Activated CD8-positive, alpha-beta T cell treated with anti-CD3 and anti-CD28 coated beads for 36 hours (primary cell): ENCODE measurements at places on chromosomes 5 and 9. TPM values are rescaled to one million over a fixed set of nuclear protein-coding genes. Genes with fewer than 3 reads are reported as not detected.

Gene F2RL2
- not detected for total RNA-seq

Gene CATSPER3
- total RNA-seq: 0.31 TPM

DNA sequence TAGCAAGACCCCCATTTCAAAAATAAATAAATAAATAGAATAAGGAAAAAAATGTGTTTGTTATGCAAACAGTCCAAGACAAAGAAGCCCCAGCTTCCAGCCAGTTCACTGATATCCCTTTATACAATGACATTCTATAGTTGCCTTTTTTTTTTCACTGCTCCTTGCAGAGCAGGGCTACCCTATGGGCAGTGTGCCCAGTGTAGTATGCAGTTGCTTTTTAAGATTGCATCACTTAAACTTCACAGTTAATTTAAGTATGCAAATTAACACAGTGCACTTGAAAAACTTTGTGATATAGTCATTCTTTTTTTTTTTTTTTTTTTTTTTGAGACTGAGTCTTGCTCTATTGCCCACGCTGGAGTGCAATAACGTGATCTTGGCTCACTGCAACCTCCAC, 40.8 kb upstream of the ARRDC3 start:
- H3K27me3 ChIP-seq: no peaks in the 10 kb centered on the region
- H3K36me3 ChIP-seq: no peaks in the 10 kb centered on the region
- DNase-seq: no peak
- H3K4me1 ChIP-seq: peaks cover 14% of the 10 kb centered on the region

DNA sequence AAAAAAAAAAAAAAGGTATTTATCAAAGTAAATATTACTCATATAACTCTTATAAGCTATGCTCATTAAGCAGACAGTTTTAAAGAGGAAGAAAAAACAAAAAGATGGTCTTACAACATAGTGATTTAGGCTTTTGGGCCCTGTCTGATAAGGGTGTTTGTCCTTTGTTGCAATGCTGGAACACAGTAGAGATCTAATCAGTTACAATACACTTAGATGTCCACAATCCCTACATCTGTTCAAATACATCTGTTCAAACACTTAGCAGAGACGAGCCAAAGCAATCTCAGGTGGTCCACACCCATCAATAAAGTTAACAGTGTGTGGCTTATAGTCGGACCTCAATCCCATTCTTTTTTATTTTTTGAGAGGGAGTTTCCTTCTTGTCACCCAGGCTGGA, 11.0 kb downstream of the PRXL2C start:
- H3K27ac ChIP-seq: no peak overlapping the region
- H3K4me1 ChIP-seq: no peaks in the 10 kb centered on the region
- peaks cover 8% of the 10 kb centered on the region for H3K36me3 ChIP-seq

Gene PRELID1
- 222 TPM for total RNA-seq

DNA sequence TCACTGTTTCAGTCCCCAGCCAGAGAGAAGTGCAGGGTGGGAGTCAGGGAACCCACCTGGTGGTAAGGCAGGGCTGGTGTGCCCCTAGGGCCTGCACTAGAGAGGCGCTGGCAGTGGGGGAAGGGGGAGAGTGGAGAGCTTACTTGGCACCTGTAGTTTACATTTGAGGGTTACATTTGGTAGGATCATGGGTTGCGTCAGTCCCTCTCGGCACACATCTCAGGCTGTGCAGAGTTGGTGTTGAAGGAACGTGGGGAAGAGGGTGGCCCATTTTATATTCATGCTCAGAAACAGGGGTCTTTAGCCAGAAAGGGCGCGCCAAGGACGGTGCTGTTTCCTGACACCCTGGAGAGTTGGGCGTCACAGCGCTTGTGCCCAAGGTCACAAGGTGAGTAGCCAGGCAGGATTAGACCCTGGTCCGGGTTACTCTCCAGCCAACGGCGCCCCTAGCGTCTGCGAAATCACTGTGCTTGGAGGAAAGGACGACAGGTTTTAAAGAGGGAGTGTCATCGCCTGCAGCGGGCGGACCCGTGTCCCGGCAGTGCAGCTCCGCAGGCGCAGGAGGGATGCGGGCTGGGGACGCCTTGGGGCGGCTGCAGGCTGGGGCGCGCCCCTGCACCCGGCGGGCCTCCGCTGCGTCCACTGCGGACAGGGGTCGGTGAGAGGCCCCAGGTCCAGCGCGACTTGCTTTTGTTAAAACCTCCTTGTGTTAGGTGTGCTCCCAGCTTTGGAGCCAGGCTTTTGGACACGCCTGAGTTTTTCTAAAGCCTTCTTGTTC, 272.6 kb downstream of the FANCC start:
- H3K4me3 ChIP-seq: no peak overlapping the region
- no peaks in the 10 kb centered on the region for H3K36me3 ChIP-seq
- no peak for DNase-seq
- H3K27ac ChIP-seq: no peak overlapping the region

- no peak for DNase-seq
- no peaks in the 10 kb centered on the region for H3K36me3 ChIP-seq
- H3K27ac ChIP-seq: no peak overlapping the region
- peaks cover 3% of the 10 kb centered on the region for H3K27me3 ChIP-seq
Measured at GRCh38 chr5:60586307-60586901, 113.6 kb downstream of the DEPDC1B start.

DNA sequence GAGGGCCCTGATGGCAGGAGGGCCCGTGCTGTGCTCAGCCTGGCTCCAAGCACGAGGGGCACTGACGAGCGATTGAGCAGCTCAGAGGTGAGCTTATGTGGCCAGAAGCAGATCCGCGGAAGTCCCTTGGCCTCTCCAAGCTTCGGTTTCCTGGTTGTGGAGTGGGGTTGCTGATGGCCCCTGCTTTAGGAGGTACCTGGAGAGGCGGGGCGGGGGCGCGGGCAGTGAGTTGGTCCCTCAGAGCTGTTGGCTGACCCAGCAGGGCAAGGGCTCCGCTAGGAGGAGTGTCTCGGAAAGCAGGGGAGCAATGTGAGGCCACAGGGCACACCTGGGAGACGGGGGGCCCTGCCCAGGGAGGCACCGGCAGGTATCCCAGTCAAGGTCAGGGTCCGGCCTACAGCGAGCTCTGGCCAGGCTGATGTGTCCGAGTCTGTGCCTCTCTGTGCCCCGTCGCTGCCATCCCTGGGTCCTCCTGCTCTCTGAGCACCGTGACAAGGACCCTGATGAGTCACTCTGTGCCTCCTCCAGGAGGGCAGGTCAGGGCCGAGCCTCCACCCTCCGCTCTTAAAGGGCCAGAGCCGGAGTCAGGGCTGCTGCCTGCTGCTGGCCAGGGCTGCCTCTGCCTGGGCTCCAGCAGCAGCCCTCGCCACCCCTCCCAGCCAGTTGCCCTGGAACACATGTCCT, 14.8 kb downstream of the NCS1 start:
- H3K27ac ChIP-seq: no peak overlapping the region
- no peaks in the 10 kb centered on the region for H3K4me1 ChIP-seq
- no peak for DNase-seq

DNA sequence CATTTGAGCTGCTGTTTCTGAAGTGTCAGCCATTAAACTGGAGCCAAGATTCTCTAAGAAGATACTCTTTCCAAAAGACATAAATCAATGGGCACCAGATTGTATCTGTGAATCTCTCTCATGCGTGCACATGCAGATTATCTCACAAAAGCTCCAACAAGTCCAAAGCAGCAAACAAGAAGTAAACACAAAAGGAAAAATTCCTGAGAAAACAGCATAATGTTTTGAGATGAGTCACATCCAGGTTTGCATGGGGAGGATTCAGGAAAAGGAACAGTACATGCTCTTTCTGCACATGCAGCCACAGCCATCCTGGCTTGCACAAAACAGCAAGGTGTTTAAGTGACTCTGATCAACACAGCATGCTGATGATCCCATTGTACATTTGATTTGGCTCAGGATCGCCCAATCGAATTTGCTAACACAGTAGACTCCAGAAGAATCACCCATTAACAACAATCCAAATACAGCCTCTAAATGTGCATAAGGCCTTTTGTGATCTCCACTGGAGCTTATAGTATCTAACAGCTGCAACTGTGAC, 143.1 kb downstream of the ELAVL2 start:
- DNase-seq: no peak
- H3K27ac ChIP-seq: no peak overlapping the region
- no peak overlapping the region for H3K4me3 ChIP-seq
- no peaks in the 10 kb centered on the region for H3K36me3 ChIP-seq
- H3K27me3 ChIP-seq: no peaks in the 10 kb centered on the region

DNA sequence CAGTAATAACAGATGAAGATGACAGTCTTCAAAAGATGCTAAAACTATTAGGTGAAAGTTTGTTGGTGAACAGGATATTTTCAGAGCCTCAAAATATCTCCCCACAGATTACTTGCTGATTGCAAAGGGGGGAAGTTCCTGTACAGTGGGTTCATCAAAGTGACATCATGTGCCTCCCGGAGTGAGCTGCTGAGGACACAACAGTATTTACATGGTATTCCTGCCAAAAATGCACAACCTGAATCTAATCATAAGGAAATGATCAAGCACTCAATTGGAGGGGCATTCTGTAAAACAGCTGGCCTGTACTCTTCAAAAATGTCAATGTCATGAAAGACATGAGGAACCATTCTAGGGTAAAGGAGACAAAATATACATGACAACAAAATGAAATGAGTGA, 18.9 kb upstream of the GLIS3 start:
- no peak for DNase-seq
- no peaks in the 10 kb centered on the region for H3K36me3 ChIP-seq
- no peak overlapping the region for H3K4me3 ChIP-seq
- H3K27me3 ChIP-seq: peaks cover 1% of the 10 kb centered on the region

GRCh38 chr5:159184236-159184635, 25.1 kb downstream of the RNF145 start:
- H3K36me3 ChIP-seq: peaks cover 41% of the 10 kb centered on the region
- H3K27ac ChIP-seq: peak overlapping the region; percentile 17
- no peaks in the 10 kb centered on the region for H3K27me3 ChIP-seq
- no peak for DNase-seq

DNA sequence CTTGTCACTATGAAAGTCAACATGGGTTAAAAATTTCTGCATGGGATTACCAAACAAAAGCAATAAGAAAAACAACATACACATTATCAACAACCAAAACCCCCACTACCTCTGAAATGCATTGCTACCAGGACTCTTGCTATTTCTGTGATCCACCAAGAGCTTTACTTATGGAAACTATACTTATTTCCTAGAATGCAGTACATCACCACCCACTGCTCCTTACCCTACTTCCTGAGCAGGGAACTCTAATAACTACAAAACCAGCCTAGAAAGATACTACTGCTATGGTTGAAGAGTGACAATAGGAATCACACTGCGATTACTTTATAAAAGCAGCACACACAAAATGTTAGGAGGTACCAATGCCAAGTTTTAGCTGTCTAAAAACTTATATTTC, 22.2 kb downstream of the LURAP1L start:
- H3K27me3 ChIP-seq: no peaks in the 10 kb centered on the region
- no peaks in the 10 kb centered on the region for H3K36me3 ChIP-seq
- no peak overlapping the region for H3K27ac ChIP-seq
- no peak overlapping the region for H3K4me3 ChIP-seq
- DNase-seq: no peak
- no peaks in the 10 kb centered on the region for H3K4me1 ChIP-seq

GRCh38 chr5:6634306-6634705, 1.1 kb downstream of the SRD5A1 start:
- H3K4me1 ChIP-seq: peaks cover 33% of the 10 kb centered on the region
- H3K27ac ChIP-seq: no peak overlapping the region
- peak overlapping the region; percentile 99 for H3K4me3 ChIP-seq
- peaks cover 32% of the 10 kb centered on the region for H3K36me3 ChIP-seq

Gene TMEM171
- total RNA-seq: not detected

GRCh38 chr5:176827736-176828414, 17.5 kb downstream of the UNC5A start:
- H3K4me3 ChIP-seq: no peak overlapping the region
- H3K27ac ChIP-seq: no peak overlapping the region
- peaks cover 8% of the 10 kb centered on the region for H3K27me3 ChIP-seq
- H3K4me1 ChIP-seq: no peaks in the 10 kb centered on the region
- H3K36me3 ChIP-seq: no peaks in the 10 kb centered on the region

- no peak overlapping the region for H3K4me3 ChIP-seq
Measured at GRCh38 chr5:17190242-17190778, 27.1 kb upstream of the BASP1 start.

Gene WNT8A
- total RNA-seq: not detected

DNA sequence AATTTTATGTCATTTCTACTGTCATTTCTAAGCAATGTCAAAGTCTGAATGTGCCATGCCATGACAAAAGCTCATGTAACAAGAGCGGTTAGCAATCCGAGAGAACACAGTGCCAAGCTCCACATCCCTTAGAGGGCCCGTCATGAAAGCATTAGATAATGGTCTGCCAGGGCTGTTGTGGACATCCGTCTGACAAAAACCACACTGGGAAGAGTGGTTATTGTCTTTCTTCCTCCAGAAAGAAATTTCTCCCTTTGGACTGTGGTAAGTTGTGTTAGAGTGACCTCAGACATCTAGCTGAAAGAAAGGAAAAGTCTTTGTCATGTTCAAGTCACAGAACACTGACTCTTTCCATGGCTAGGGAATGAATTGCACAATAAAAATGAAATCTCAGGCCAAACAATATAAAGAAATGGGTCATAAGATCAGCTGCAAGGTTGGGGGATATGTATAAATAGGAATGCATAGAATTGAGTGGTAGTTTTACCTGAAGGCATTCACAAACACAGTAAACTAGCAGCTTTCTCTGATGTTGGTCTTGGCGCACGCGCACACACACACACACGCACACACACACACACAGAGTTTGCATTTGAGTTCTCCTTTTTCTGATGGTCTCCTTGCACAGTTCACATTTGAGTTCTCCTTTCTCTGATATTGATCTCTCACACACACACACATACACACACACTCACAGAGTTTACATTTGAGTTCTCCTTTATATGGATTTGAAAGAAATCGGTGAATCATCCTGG, 5.3 kb downstream of the SLC1A3 start:
- no peak overlapping the region for H3K4me3 ChIP-seq
- H3K27me3 ChIP-seq: peaks cover 29% of the 10 kb centered on the region
- no peak overlapping the region for H3K27ac ChIP-seq
- no peak for DNase-seq
- peaks cover 8% of the 10 kb centered on the region for H3K4me1 ChIP-seq
- H3K36me3 ChIP-seq: no peaks in the 10 kb centered on the region

GRCh38 chr9:79801459-79801858, 229.7 kb downstream of the TLE4 start:
- no peak overlapping the region for H3K4me3 ChIP-seq
- no peaks in the 10 kb centered on the region for H3K4me1 ChIP-seq
- no peak for DNase-seq
- no peak overlapping the region for H3K27ac ChIP-seq
- no peaks in the 10 kb centered on the region for H3K27me3 ChIP-seq

DNA sequence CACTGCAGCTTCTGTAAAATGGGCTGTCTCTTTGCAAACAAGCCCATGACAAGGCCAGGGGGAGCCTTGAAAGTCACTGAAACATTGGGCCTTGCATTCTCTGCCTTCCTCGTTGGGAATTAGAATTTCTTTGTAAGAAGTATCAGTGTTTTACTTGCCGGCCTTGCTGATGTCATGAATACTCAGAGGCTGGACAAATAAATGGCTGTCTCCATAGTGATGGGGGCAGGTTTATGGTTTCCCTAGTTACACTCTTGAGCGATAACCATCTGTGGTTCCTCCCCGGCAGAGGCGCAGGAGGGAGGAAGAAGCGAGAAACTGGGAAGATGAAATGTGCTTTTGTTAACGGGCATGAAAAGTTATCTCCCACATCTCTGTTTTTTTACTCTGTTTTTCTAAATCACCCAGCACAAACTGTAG, 272.7 kb upstream of the PANK3 start:
- peaks cover 21% of the 10 kb centered on the region for H3K4me1 ChIP-seq
- peak overlapping the region; percentile 35 for H3K4me3 ChIP-seq
- H3K27ac ChIP-seq: peak overlapping the region; percentile 58
- no peaks in the 10 kb centered on the region for H3K36me3 ChIP-seq
